ENCODE measurements at places on chromosomes 5 and 9.

DNA sequence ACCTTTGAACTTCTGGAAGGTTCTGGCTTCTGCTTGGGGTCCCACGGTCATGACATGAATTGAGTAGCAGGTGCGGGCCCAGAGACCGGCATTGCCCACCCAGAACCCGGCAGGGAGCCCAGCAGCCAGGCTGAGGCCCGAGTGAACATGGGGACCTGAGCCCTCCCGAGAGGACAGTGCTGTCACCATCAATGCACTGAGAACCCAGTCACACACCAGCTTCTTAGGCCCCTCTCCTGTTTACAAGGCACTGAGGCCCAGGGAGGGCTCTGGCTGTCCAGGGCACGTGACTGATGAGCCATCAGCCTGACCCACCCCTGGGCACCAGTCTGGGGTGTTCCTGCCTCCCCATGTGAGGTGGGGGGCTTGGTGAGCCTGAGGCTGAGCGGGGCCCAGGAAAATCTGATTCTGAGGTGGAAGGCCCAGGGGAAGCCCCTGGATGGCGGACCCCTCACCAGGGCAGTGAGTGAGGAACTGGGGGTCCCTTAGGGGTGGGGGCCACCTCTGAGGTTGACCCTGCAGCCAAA lies 60.3 kb upstream of the RNU6ATAC start:
- no peak for DNase-seq

DNA sequence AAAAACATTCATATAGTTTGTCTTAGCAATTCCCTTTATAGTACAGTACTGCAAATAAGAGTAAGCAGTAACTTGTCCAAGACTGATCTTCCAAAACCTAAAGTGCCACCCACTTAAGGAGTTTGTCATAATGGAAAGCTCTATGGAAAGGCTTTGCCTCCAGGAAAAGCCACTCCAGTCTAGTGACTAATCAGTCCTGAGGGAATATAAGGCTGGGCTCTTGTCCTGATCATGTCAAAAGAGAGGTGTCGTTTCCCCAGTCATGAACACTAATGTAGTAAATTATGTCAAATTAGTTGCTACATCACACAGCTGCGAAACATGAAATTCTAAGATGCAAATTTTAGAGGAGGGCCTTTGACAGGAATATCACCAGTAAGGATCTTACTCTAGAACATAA lies 271.6 kb downstream of the GABRB2 start:
- DNase-seq = no peak

- DNase-seq = no peak
Observed at GRCh38 chr9:8895861-8896224, 1096.3 kb upstream of the DMAC1 start.

DNA sequence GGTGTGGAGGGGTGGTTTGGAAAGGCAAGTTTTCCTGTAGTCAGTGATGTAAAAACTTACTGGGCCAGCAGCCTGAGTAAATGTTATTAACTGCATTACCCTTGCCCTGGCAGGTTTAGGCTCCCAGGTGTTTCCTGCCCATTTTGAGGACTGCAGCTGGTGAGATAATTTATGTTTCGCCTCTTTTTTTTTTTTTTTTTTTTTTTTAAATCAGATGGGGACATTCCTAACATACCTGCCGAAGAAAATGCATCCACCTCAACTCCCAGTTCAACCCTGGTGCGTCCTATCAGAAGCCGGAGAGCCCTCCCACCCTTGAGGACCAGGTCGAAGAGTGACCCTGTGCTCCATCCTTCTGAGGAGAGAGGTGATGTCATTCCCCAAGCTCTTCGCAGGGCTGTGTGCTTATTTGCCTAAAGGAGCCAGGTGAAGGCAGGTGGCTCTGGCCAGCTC lies 60.6 kb downstream of the ENTREP1 start:
- no peak for DNase-seq

- DNase-seq = no peak
Observed at GRCh38 chr9:69582544-69583297, 89.5 kb downstream of the APBA1 start.

GRCh38 chr9:19000133-19000532 lies 32.9 kb downstream of the SAXO1 start:
- DNase-seq = no peak

- DNase-seq = no peak
Observed at GRCh38 chr5:178155065-178155464, 1.4 kb upstream of the NHP2 start.

GRCh38 chr5:141902015-141902814 lies 21.5 kb upstream of the DELE1 start:
- DNase-seq = no peak

DNA sequence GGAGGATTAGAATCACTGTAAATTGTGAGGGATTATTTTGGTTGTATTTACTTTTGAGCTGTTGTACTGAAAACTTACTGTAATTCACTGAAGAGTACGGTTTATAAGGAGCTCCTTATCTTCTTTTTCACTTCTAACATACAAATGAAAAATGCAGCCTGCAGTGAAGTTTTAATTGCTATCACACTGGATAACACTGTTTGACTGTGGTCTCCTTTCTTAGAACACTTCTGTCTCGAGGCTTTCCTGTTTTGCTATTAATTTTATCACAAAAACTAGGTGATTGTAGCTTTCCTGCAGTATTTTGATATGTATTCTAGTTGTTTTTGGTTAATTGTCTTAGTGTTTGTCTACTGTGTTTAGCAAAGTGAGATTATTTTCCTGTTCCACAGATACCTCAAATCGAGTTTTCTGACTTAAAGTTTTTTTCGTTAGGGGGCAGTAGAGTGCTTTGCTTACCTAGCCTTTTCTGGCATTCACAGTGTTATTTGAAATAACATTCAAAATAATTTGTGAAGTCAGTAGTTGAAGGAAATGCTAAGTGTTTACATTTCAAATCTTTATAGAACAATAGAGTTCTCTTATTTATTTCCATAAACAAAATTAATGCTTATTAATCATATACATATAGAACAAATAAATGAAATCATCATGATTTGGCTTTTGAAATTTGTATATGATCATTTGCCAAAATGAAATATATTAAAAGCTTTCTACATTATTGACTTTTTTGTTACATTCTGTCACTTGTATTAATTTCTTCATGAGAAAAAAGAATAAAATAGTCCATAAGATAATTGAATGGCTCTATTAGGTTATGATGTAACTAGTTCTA lies 52.9 kb downstream of the COMMD10 start:
- DNase-seq = no peak

DNA sequence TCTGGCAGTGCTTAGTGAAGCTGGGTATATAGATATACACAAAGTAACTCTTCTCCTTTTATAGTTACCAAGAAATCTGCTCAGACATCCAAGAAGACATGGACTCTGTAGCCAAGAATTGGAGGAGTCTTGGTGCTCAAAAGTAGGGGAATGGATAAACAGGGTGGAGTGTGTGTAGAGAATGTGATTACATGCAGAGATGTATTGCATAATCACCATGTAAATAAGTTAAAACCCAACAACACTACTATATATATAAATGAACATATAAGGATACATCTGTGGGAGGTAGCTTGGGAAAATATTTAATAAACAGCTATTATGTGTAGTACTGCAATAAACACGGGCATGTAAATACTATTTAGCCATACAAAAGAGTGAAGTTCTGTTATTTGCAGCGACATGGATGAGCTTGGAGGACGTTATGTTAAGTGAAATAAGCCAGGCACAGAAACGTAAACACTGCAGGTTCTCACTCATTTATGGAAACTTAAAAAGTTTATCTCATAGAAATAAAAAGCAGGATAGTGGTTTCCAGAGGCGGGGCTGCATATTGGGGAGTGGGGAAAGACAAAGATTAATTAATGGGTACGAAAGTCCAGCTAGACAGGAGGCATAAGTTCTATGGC lies 207.5 kb downstream of the TENT4A start:
- no peak for DNase-seq
